Right ventricle myocardium superior (tissue), 1 donor: ENCODE measurements at places on chromosomes 11 and 22. TPM values are rescaled to one million over a fixed set of nuclear protein-coding genes. Genes with fewer than 3 reads are reported as not detected.

PTDSS2 gene
- 25.5 TPM for total RNA-seq

SESN3 gene
- 4.8 TPM for total RNA-seq

C11orf16 gene
- not detected for total RNA-seq

TTC17 gene
- total RNA-seq: 28.6 TPM

OR5B2 gene
- not detected for total RNA-seq

OR52N4 gene
- not detected for total RNA-seq

JAM3 gene
- 23.1 TPM for total RNA-seq

PI4KA gene
- total RNA-seq: 38.4 TPM

CALCA gene
- not detected for total RNA-seq

P4HA3 gene
- not detected for total RNA-seq

ME3 gene
- 30.4 TPM for total RNA-seq
